ENCODE measurements at places on chromosomes 2 and 18.

DNA sequence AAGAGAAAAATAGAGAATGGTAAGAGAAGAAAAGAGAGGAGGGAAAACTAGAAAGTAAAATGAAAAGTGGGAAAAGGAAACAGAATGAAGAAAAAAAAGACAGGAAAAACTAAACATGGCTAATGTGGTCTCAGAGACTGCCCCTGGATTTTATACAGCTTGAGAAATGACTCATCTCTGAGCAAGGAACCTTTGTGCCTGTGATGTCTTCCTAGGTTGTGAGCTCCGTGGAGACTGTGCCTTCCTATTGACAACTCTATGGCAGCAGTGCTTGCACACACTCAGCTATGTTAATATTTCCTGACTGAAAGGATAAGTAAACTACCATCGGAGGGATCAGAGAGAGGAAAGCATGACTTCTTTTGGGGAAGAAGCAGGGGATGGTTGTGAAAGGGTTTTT, 203.8 kb downstream of the RDH14 start:
- no peaks in the 10 kb centered on the region for H3K36me3 ChIP-seq
- H3K27ac ChIP-seq: no peak overlapping the region
- DNase-seq: no peak
- H3K4me3 ChIP-seq: no peak overlapping the region
- H3K27me3 ChIP-seq: peaks cover 2% of the 10 kb centered on the region
- H3K4me1 ChIP-seq: no peaks in the 10 kb centered on the region

DNA sequence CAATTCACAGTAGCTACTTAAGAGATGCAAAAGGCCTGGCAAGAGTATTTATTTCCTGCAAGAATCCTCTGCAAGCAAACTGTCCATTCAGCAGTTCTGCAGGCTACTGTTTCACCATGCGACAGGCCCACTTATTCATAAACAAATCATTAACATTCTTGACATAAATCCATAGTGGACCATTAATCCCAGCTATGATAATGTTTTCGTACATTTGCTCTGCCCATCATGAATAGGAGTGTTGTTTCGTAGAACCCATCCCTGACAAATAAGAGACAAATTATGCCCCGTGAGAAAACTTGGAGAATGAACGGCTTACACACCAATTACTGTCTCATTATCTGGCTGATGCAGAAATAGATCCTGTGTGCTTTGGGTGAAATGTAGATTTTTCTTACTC, 65.4 kb downstream of the PID1 start:
- H3K4me1 ChIP-seq: no peaks in the 10 kb centered on the region
- H3K27me3 ChIP-seq: no peaks in the 10 kb centered on the region

- no peaks in the 10 kb centered on the region for H3K36me3 ChIP-seq
- H3K4me1 ChIP-seq: no peaks in the 10 kb centered on the region
These were observed 40.6 kb downstream of the CAPN13 start for GRCh38 chr2:30766666-30767065.

DNA sequence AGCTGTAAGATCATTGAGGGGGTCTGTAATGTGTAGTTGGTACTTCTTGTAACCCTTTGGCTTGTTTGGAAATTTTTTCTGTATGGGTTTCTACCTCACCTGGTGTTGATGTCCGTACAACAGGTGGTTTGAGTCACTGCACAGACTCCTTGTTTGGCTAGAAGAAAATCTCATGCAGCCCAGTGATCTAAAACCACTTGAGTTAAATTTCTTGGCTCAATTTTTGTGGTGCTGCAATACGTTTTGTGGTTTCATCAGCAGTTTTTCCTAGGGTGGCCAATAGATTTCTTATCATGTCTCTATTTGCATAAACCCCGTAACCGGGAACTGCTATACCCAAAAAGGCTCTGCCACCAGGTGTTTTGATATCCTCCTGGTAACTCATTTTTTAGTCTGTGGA, 43.4 kb downstream of the CERS6 start:
- H3K27ac ChIP-seq: no peak overlapping the region
- H3K4me1 ChIP-seq: peaks cover 57% of the 10 kb centered on the region
- H3K36me3 ChIP-seq: peaks cover 29% of the 10 kb centered on the region
- H3K4me3 ChIP-seq: no peak overlapping the region
- DNase-seq: no peak
- no peaks in the 10 kb centered on the region for H3K27me3 ChIP-seq

- H3K4me3 ChIP-seq: no peak overlapping the region
- DNase-seq: no peak
These were observed 12.8 kb upstream of the GBX2 start for GRCh38 chr2:236180831-236181453.

Measured in activated T-cell treated with anti-CD3 and anti-CD28 coated beads, Interleukin-2, amount 50 U/mL, for 24 hours (primary cell).